DMS53 (cell line): ENCODE measurements at places on chromosomes 11 and 22.

GRCh38 chr22:49365191-49365837 lies 462.4 kb downstream of the BRD1 start:
- no peak for DNase-seq

GRCh38 chr22:26045051-26045450 lies 124.2 kb upstream of the SEZ6L start:
- peak; percentile 1 for DNase-seq

GRCh38 chr11:86495351-86495750 lies 120.7 kb downstream of the CCDC81 start:
- no peak for DNase-seq

DNA sequence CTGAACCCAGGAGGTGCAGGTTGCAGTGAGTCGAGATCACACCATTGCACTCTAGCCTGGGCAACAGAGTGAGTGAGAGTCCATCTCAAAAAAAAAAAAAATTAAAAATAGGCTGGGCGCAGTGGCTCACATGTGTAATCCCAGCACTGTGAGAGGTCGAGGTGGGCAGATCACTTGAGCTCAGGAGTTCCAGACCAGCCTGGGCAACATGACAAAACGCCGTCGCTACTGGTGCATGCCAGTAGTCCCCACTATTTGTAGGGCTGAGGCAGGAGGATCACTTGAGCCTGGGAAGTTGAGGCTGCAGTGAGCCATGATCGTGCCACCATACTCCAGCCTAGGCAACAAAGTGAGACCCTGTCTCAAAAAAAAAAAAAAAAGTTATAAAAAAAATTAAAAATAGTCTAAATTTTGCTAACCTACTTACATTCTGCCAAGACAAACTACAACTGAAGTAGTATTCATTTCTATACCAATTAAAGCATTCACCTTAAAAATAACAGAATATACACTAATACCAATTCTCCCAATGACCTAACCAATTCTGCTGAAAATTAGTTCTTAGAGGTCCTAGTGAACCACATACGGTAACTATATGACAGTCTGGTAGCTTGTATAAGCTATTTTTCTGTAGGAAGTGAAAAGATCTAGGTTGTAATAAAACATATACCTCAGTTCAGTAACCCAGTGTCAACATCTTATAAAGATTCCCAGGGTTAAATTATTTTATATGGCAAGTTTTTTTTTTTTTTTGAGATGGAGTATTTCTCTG lies 7.1 kb downstream of the DDX6 start:
- no peak for DNase-seq

- DNase-seq = peak; percentile 26
These were observed 17.5 kb upstream of the GAL start for GRCh38 chr11:68666849-68667248.

DNA sequence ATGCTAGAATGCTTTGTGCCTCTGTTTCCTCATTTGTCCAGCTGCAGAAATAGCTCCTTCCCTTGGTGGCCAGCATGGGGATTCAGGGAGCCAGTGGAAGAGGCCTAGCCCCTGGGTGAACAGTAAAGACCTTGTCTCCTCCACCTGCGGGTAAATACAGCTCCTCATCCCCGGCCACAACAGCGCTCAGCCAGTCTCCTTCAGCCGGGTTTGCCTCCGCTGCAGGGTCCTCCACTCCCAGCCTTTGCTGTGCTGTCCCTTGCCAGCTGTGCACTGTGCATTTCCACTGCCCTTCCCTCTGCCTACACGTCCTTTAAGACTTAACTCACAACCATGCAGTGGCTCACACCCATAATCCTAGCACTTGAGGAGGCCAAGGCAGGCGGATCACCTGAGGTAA lies 1.5 kb upstream of the CDC42EP1 start:
- DNase-seq = no peak

DNA sequence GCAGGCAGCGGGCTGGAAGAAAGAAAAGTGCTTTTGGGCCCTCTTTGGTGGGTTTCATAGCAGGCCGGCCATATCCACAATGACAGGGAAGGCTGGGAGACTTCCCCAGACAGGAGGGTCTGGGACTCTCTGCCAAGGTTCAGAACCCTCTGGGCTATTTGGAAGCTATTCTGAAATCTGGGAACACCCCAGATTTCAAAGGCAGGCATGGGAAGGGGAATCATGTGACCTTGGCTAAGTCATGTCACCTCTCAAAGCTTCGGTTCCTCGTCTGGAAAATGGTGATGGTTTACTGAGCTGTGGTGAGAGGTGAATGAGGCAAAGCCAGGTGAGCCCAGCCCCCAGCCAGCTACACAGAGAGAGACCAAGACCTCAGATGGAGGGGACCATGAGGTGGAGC lies 4.6 kb downstream of the CASTOR1 start:
- DNase-seq = no peak

DNA sequence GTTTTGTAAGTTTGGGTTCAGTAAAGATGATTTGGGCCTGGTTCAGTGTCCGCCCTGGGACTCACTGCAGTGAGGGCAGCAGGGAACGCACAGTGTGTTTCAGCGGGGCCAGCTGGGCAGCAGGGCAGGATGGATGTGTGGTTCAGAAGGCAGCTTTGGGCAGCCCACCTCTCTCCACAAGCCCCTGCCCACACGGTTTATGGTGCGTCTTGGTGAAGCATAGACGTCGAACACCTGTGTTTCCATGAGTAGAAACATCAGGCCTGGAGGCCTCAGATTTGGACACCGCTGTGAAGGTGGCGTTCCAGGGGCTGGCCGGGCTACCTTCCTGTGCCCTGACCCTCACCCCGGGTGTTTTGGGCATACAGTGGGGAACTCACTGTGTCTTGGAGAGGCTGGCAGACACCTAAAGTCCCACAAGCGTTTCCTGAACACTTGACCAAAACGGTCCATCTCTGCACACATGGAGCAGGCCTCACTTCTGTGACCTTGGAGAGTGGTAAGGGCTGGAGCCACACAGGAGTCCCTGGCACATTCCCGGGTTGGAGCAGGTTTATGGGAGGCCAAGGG lies 59.0 kb downstream of the ST14 start:
- no peak for DNase-seq

- DNase-seq = peak; percentile 39
These were observed 1.7 kb upstream of the CHRM1 start for GRCh38 chr11:62922653-62923431.
